ENCODE measurements at places on chromosomes 3 and 15.
A peak's percentile ranks its signal among the peaks of the same experiment; 100 is the strongest.

GRCh38 chr3:31253782-31254181 is 278.9 kb upstream of the STT3B start:
- no peak for DNase-seq

- DNase-seq = peak; percentile 54
Observed at GRCh38 chr15:62075595-62076277, 9.0 kb downstream of the C2CD4A start.

DNA sequence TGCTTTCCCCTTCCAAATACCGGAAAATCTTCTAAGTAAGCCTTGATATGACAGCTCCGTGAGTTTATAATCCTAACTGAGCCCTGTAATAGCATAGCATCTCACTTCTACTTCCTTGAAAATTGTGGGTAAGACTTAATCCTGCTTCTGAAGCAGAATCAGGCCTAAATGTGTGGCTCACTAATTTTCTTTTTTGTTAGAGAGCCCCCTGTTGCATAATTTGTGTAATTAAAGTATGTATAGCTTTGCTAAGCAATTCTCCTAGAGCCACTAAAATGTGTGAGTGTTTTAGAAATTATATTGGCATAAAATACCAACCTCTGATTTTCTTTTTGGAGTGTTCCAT is 304.4 kb downstream of the FGF12 start:
- DNase-seq = no peak

DNA sequence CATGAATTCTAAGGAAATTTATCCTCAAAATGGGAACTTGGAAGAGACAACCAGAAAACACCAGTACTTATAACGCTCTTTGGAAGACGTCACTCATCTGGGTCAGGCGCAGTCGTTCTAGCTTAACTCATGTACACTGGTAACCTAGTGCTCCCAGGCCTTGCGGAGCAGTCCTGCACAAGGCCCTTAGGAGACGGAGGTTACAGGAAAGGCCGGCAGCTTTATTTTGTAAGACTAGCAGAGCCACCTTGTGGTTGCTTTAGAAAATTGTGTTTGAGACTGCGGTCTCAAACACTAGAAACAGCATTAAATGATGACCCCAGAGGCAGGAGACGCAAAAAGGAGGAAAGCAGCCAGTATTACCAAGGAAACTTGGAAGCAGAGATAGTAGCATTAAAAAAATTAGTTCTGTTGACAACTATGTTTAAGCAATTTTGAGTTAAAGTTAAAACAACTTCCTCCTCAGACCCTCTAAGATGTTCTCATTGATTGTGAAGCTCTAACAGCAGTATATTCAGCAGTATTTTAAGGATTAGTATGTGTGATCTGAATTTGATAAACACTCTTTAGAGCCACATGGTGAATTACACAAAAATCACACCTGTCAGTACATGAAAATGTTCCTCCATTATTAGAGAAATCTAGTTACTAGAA is 141.9 kb upstream of the C2CD4B start:
- peak; percentile 72 for DNase-seq

DNA sequence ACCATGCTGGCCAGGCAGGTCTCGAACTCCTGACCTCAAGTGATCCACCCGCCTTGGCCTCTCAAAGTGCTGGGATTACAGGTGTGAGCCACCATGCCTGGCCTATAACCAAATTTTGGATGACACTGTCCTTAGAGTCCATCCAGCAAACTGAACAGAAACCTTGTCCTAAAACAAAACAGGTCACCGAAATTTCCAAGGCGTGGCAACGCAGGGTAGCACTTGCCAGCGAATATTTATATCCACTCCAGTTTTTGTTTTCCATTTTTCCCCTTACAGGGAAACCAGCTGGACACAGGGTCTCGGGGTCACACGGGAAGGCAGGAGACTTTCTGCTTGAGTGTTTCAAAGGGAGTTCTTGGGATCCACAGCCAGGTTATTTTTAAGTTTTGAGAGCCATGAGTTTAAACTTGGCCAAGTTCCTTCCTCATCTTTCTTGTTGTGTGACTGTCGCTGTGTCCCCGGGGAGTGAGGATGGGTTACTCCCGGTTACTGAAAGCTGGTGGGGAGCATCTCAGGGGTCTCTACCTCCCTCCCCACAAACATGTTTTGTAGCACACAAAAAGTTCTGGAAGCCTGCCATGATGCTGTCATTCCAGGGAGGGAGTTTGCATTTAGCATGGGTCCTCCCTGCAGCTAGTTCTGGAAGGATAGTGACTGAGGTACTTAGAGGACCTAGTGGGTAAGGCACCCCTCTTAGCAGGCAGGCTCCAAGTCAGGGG is 12.6 kb downstream of the LIMD1 start:
- DNase-seq = peak; percentile 37

GRCh38 chr15:67039384-67040075 is 25.9 kb upstream of the SMAD3 start:
- no peak for DNase-seq

DNA sequence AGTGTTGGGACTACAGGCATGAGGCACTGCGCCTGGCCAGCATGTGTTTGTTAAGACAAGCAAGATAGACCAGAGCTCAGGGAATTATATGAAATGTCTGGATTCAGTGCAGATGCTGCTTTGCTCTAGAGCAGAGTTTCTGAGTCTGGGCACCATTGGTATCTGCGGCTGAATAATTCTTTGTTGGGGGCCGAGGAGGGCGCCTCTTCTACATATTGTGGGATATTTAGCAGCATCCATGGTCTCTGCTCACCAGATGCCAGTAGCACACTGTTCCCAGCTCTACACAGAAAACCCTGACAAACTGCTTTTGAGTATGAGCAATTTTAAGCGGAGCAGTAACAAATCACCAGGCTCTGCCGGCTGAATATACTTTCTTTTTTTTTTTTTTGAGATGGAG is 3.6 kb upstream of the LDHAL6B start:
- no peak for DNase-seq

All from thyroid gland (tissue), 4 donors.